Fibroblast of skin of right biceps (primary cell): ENCODE measurements at places on chromosomes 7 and 10.

- DNase-seq = no peak
Measured at GRCh38 chr10:78309536-78310237, 276.0 kb downstream of the RPS24 start.

DNA sequence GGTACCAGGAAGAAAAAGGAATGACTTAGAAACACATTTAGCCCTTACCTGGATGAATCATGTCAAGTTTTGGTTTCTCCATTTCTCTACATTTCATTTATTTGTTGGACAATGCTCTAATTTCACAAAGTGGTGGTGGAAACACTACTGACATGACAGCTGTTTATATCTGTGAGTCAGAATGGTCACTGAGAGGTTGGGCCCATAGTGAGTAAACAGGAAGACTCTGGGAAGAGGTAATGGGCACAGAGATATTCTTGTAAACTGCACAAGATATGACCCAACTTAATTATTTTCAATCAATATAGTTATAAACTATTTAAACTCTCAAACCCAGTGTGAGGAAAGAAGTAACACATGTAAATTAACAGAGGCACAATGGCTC, 176.3 kb upstream of the MEOX2 start:
- DNase-seq = no peak

DNA sequence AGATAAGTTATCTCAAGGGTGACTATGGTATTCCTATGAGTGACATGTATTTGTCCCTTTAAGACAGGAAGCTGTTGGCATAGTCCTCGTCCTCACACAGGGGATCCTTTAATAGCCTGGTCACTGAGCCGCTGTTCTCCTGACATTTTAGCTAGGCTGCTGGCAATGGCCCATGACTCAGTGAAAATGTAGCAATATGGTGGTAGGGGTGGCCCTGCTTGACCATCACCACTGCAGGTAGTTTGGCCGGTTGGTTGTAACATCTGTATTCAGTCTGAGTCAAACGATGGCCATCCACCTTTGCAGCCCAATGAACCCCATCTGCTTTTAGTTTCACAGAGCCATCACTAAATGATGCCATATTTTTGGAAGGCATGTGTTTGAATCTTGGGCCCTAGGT, 110.1 kb upstream of the RAB18 start:
- DNase-seq = no peak

DNA sequence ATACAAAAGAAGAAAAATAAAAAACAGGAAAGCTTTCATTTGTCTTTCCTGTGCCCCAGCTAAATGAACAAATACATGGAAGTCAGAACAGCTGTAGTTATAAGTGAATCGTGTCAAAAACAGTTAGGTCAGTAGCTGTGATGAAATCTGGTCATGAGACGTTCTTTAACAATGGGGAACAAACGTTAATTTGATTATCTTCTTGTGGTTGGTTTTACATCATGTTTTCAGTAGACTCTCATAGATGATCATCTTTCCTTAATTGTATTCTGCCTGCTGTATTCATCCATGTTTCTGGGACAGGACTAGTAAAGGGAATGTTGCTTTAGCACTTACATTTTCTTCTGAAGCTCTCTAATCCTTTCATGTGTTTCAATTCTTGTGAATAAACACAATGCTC, 97.0 kb downstream of the PCLO start:
- DNase-seq = no peak

GRCh38 chr7:99165816-99166215, 21.9 kb upstream of the SMURF1 start:
- DNase-seq = no peak

DNA sequence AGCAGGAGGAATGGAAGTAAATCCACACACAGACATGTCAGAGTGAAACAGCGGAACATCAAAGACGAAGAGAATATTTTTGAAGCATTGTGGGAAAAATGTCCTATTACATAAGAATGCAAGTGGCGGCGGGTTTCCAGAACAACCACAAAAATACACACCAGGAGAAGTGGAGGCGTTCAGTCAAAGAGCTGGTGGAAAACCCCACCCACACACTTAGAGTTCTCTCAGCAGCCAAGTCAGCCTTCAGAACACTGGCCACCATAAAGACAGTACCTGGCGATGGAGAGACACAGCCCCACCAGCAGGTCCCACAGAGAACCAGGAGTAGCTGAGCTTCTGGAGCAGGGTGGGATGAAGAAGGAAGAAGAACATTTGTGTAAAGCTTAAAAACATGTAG, 23.7 kb downstream of the NKX6-2 start:
- no peak for DNase-seq

DNA sequence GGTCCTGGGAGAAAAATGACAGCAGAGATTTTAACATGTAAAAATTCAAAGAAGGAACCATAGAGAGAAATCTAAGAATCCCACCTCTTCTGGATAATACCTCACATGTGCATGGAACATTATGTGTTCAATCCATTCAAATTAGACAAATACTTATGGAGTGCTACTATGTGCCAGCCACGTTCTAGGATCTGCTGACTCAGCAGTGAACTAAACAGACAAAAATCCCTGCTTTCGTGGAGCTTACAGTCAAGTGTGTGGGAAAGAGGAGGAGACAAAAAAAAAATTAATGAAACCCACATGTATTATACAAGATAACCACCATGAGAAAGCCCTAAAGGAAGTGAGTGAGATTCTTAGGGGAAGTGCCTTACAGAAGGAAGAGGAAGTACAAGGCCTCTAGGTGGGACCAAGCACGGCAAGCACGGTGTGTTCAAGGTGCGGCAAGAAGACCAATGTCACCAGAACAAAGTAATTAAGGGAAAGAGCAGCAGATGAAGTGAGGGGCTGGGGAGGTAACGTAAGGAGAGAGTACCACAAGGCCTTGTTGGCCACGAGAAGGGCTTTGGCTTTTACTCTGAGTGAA, 71.0 kb downstream of the SLC25A13 start:
- DNase-seq = no peak

GRCh38 chr7:52465216-52465615, 570.2 kb upstream of the POM121L12 start:
- DNase-seq = no peak

GRCh38 chr7:89607792-89608191, 546.5 kb upstream of the STEAP1 start:
- DNase-seq = no peak

DNA sequence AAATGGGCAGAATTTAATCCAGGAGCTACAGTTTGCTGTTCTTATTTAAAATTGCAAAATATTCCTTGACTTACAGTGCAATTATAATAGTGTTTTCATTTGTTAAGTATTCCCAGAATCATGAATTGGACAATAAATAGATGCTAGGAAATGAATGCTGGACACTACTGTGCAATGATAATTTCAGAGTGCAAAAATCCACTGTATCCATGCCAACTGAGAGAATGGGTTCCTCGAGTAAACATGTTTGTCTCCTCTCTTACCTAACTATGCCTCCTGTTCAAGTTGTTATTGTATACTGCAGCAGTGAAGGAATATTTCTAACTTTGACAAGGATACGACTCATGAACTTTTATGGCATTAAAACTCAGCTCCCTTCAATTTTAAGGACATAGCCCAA, 1396.3 kb downstream of the GATA3 start:
- no peak for DNase-seq

- no peak for DNase-seq
Measured at GRCh38 chr10:13527864-13528122, 1.0 kb downstream of the BEND7 start.

GRCh38 chr7:47188653-47189315, 393.1 kb downstream of the TNS3 start:
- DNase-seq = peak; percentile 15

- DNase-seq = no peak
Measured at GRCh38 chr7:159071260-159071659, 73.4 kb downstream of the VIPR2 start.

GRCh38 chr7:27410812-27411544, 168.4 kb downstream of the EVX1 start:
- DNase-seq = no peak

- DNase-seq = peak; percentile 2
Measured at GRCh38 chr7:88401009-88401623, 94.4 kb upstream of the STEAP4 start.

DNA sequence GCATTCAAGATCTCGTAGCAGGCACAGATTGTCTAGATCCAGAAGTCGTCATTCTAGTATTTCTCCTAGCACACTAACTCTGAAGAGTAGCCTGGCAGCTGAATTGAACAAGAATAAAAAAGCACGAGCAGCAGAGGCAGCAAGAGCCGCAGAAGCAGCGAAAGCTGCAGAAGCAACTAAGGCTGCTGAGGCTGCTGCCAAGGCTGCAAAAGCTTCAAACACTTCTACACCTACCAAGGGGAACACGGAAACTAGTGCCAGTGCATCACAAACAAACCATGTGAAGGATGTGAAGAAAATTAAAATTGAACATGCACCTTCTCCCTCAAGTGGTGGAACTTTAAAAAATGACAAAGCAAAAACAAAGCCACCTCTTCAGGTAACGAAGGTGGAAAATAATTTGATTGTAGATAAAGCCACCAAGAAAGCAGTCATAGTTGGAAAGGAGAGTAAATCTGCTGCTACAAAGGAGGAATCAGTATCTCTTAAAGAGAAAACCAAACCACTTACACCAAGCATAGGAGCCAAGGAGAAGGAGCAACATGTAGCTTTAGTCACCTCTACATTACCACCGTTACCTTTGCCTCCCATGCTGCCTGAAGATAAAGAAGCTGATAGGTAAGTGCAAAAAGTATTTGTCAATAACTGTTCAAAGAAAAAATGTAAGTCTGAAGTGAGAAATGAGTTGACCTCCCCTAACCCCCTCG, 37.7 kb downstream of the CDK13 start:
- DNase-seq = no peak

- no peak for DNase-seq
Measured at GRCh38 chr7:123003539-123004126, 8.1 kb upstream of the TAS2R16 start.

GRCh38 chr7:11210374-11210773, 236.7 kb downstream of the PHF14 start:
- no peak for DNase-seq

DNA sequence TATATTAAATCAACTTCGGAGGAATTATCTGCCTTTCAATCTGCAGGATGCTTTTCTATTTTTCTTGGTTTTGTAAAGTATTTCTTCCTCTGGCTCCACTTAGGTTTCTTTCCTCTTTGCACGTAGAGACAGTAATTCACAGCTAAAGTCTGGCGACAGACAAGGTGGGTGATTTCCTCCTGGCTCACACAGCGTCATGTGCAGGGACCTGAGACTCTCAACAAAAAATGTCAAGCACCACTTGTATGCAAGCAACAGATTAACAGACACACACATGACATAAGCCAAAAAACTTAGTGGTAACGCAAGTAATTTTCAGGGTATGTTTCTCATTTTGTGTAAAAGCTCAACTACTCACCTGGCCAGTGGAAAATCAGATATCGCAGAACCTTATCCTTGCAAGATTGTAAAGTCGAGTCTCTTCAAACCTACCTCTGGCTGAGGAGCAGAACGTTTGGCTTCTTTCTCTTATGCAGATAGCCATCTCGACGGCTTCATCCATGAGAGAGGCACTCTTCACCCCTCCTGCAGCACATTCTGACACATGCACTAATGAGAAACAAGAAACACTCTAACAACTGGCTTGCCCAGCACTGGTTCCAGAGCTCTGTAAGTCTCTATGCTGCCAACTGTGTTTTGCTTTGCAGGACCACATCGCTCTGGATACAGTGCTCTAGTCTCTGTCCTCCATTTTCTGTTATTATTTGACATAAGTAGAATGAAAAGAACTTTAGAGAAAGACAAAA, 188.0 kb downstream of the CDCA7L start:
- DNase-seq = no peak

DNA sequence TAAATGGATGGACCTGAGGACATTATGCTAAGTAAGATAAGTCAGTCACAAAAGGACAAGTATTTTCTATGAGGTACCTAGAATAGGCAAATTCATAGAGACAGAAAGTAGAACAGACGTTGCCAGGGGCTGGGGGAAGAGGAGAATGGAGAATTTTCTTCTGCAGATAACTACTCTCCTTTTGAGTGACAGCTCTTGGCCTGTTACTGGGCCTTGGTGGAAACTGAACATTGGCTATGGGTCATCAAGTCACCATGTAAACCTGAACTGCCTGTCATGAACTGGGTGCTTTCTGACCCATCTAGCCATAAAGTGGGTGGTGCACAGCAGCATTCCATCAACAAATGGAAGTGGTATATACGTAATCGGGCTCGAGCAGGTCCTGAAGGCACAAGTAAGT, 29.3 kb upstream of the NFE2L3 start:
- no peak for DNase-seq

DNA sequence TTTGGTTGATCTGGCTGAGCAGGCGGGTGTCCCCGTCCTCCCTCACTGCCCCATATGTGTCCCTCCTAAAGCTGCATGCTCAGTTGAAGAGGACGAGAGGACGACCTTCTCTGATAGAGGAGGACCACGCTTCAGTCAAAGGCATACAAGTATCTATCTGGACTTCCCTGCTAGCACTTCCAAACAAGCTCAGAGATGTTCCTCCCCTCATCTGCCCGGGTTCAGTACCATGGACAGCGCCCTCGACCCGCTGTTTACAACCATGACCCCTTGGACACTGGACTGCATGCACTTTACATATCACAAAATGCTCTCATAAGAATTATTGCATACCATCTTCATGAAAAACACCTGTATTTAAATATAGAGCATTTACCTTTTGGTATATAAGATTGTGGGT, 26.9 kb upstream of the TRIM56 start:
- DNase-seq = peak; percentile 36

DNA sequence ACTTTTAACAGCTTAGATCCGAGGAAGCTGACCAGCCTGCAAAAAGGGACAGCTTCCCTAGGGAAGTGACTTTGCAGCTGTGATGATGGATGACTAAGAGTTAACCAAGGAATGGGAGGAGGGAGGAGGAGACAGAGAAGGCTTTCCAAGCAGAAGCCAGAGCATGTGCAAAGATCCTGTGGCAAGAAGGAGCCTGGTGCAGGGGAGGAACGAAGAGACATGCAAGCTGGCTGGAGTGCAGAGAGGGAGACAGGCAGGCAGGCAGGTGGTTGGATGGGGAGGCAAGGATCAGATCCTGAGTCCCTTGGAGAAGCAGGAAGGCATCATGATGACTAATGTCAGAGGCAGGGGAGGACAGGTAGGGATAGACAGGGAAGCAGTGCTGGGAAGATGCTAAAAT, 148.8 kb downstream of the PFKFB3 start:
- no peak for DNase-seq

GRCh38 chr10:31908157-31908556, 20.5 kb downstream of the ARHGAP12 start:
- DNase-seq = no peak

- no peak for DNase-seq
Measured at GRCh38 chr7:44580945-44581878, 819 bp downstream of the TMED4 start.

DNA sequence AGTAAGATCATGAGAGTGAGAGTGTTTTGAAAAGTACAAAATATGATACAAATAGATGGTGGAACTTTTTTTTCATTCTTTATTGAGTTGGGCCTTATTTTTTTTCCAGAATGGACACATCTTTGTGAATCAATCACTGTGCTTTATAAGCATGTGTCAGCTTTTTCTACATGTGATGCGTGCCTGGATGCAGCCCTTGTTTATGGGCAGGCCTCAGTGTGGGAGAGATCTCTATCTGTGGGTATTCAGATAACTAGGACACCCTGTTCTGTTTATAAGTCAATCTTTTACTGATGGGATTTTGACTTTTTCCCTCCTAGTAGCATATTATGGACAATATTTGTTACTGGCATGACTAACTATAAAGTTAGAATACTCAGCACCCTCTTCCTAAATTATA, 42.9 kb upstream of the IKZF1 start:
- DNase-seq = no peak

- DNase-seq = no peak
Measured at GRCh38 chr7:154720016-154720415, 282.9 kb downstream of the PAXIP1 start.
